Pons (tissue), 1 donor: ENCODE measurements at places on chromosomes 5 and 9.
A peak's percentile ranks its signal among the peaks of the same experiment; 100 is the strongest.

GRCh38 chr9:121550569-121551512, 51.2 kb upstream of the GGTA1 start:
- DNase-seq: peak; percentile 73

GRCh38 chr5:89350684-89351083, 467.7 kb upstream of the MEF2C start:
- no peak for DNase-seq

GRCh38 chr5:130002183-130002582, 97.9 kb downstream of the CHSY3 start:
- no peak for DNase-seq

DNA sequence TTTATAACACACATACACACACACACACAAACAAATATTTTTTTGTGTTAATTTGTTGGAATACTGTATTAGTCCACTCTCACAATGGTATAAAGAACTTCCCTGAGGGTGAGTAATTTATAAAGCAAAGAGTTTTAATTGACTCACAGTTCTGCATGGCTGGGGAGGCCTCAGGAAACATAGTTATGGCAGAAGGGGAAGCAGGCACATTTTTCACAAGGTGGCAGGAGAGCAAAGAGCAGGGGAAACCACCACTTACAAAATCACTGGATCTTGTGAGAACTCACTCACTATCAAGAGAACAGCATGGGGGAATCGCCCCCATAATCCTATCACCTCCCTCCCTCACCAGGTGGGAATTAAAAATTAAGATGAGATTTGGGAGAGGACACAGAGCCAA, 205.4 kb upstream of the PTPRD start:
- no peak for DNase-seq
